ENCODE measurements at places on chromosomes 12 and 14.

DNA sequence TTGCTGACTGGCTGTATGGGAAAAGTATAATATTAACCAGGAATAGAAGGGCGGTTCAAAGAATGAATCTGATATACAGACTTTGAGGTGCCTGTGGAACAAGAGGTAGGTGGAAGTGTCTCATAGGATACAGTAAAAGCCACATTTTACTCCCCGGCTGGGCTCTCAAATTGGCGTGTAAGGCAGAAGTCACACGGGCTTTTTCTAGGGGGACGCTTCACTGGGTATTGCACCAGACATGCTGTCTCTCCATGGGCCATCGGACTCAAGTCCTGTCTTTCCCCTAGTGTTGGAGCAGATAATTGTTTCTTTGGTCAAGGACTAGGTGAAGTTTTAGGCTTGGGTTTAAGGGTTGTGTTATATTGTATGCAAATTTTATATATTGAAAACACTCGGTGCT lies 9.1 kb downstream of the TMCC3 start:
- H3K4me3 ChIP-seq: no peak overlapping the region
- H3K36me3 ChIP-seq: no peaks in the 10 kb centered on the region
- DNase-seq: no peak
- H3K4me1 ChIP-seq: no peaks in the 10 kb centered on the region
- no peaks in the 10 kb centered on the region for H3K27me3 ChIP-seq

- no peak for DNase-seq
- no peaks in the 10 kb centered on the region for H3K4me1 ChIP-seq
- no peaks in the 10 kb centered on the region for H3K27me3 ChIP-seq
- no peak overlapping the region for H3K4me3 ChIP-seq
- H3K27ac ChIP-seq: no peak overlapping the region
Measured at GRCh38 chr14:35964697-35965286, 138.7 kb downstream of the BRMS1L start.

DNA sequence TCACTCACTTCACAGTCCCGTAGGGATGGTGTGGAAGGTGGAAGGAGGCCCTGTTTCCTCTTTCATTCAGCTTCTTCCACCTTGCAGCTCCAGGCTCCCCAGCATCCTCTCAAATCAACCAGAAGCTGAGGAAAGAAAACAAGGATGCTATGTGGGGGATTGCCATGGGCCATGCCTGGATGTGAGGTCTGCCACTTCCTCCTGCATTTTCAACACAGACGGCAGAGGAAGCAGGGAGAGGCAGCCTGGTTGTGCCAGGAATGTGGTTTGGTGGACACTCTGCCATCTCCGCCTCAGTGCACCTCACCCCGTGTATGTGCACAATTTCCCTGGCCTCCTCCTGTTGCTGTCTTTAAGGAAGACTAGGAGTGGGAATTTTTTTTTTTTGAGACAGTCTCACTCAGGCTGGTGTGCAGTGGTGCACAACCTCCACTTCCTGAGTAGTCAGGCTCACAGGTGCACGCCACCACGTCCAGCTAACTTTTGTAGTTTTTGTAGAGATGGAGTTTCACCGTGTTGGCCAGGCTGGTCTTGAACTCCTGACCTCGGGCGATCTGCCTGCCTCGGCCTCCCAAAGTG lies 99.2 kb downstream of the SLC15A4 start:
- H3K27ac ChIP-seq: no peak overlapping the region
- H3K4me3 ChIP-seq: no peak overlapping the region
- no peak for DNase-seq
- H3K36me3 ChIP-seq: no peaks in the 10 kb centered on the region

DNA sequence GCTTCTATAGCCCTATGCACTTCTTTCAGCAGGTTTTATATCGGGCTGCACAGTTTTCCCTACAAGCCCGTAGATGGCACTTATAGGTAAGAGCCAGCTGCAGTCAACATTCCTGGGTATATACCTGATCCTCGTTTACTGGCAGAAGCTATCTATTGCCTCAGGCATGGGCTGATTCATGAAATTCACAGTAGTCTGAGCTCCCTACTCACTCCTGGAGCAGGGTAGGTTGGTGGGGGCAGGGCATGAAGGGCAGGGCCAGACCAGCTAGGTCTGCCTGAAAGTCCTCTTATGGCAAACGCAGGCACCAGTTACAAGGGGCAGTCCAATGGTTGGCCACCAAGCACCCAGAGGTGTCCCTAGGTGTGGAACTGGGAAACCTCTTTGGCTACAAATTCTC lies 345.8 kb downstream of the RPS29 start:
- no peaks in the 10 kb centered on the region for H3K36me3 ChIP-seq
- H3K4me3 ChIP-seq: no peak overlapping the region
- peak; percentile 31 for DNase-seq
- no peaks in the 10 kb centered on the region for H3K4me1 ChIP-seq
- H3K27ac ChIP-seq: no peak overlapping the region

- DNase-seq: no peak
- H3K36me3 ChIP-seq: no peaks in the 10 kb centered on the region
- H3K4me3 ChIP-seq: no peak overlapping the region
- H3K27me3 ChIP-seq: no peaks in the 10 kb centered on the region
- H3K27ac ChIP-seq: no peak overlapping the region
Measured at GRCh38 chr14:38948171-38948570, 154.9 kb downstream of the SEC23A start.

- no peak overlapping the region for H3K4me3 ChIP-seq
- no peak for DNase-seq
- H3K27me3 ChIP-seq: no peaks in the 10 kb centered on the region
Measured at GRCh38 chr12:105740970-105741725, 397.6 kb downstream of the NUAK1 start.

- DNase-seq: no peak
- H3K4me3 ChIP-seq: no peak overlapping the region
- no peak overlapping the region for H3K27ac ChIP-seq
- H3K36me3 ChIP-seq: no peaks in the 10 kb centered on the region
Measured at GRCh38 chr12:75135026-75135425, 74.6 kb downstream of the KCNC2 start.

GRCh38 chr12:106265116-106265515 lies 17.3 kb upstream of the CKAP4 start:
- no peaks in the 10 kb centered on the region for H3K4me1 ChIP-seq
- H3K27ac ChIP-seq: no peak overlapping the region
- no peaks in the 10 kb centered on the region for H3K36me3 ChIP-seq

GRCh38 chr12:68630598-68630997 lies 19.9 kb downstream of the RAP1B start:
- no peaks in the 10 kb centered on the region for H3K27me3 ChIP-seq
- H3K27ac ChIP-seq: no peak overlapping the region
- peaks cover 13% of the 10 kb centered on the region for H3K36me3 ChIP-seq
- no peak overlapping the region for H3K4me3 ChIP-seq
- H3K4me1 ChIP-seq: peaks cover 73% of the 10 kb centered on the region

- DNase-seq: peak; percentile 84
- peak overlapping the region; percentile 76 for H3K27ac ChIP-seq
- peak overlapping the region; percentile 85 for H3K4me3 ChIP-seq
Measured at GRCh38 chr12:111599453-111600204, 514 bp upstream of the ATXN2 start.

DNA sequence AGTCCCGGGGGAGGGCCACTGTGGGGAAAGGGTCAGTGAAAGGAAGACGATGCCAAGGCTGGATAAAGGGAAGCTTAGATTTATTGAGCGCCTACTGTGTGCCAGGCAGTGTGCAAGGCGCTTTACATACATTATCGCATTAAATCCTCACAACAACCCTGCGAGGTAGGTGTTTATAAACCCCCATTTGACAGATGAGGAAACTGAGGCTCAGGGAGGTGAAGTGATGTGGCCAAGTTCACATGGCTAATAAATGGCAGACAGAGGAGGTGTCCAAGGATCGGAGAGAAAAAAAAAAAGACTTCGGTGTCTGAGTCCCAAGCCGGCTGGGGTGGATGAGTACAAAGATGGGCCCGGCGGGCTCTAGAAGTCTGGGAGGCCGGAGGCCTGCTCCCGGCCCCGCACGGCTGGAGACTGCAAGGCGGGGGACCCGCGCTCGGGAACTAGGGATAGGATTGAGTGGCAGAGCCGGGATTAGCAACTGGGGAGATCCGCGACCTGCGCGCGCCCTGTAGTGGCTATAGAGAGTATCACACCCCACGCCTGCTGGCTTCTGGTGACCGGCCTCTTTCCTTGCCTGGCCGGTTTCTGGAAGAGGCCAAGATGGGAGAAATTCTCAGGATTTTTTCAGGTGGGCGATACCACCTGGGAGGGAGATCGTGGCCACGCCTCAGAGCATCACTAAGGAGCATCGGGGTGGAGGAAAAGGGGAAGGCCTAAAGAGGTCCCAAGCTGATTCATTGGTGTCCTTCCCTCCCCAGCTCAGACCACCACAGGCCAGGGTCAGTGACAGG lies 3.9 kb downstream of the DDN start:
- H3K27ac ChIP-seq: no peak overlapping the region
- DNase-seq: peak; percentile 37
- peaks cover 33% of the 10 kb centered on the region for H3K4me1 ChIP-seq
- no peak overlapping the region for H3K4me3 ChIP-seq
- no peaks in the 10 kb centered on the region for H3K36me3 ChIP-seq

- no peak for DNase-seq
- no peak overlapping the region for H3K4me3 ChIP-seq
- H3K27ac ChIP-seq: no peak overlapping the region
- H3K36me3 ChIP-seq: no peaks in the 10 kb centered on the region
- no peaks in the 10 kb centered on the region for H3K4me1 ChIP-seq
Measured at GRCh38 chr12:3213188-3213587, 136.0 kb downstream of the TSPAN9 start.

GRCh38 chr14:102971314-102971713 lies 48.9 kb downstream of the AMN start:
- no peak overlapping the region for H3K4me3 ChIP-seq
- no peak overlapping the region for H3K27ac ChIP-seq
- H3K4me1 ChIP-seq: no peaks in the 10 kb centered on the region
- no peaks in the 10 kb centered on the region for H3K36me3 ChIP-seq
- DNase-seq: no peak

DNA sequence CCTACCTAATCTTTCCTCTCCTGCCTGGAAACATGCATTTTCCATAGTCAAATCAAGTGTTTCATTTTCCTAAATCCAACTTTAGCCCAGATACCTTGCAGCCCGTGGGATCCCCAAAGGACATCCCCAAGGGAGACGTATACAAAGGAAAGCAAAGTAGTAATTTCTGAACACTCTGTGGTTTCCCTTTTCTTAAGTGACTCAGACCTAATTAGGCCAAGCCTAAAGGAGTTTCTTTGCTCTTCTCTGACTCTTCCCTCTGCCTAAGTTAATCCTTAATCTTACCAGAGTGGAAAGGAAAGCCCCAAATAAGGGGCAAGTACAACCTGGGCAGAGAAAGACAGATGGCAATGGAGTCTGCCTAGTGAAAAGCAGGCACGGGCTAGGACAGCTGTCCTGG lies 250.3 kb downstream of the SPTSSA start:
- no peak overlapping the region for H3K27ac ChIP-seq
- H3K4me1 ChIP-seq: no peaks in the 10 kb centered on the region
- H3K36me3 ChIP-seq: no peaks in the 10 kb centered on the region
- no peaks in the 10 kb centered on the region for H3K27me3 ChIP-seq

GRCh38 chr12:96046543-96047228 lies 11.3 kb upstream of the LTA4H start:
- H3K4me3 ChIP-seq: no peak overlapping the region
- H3K4me1 ChIP-seq: peaks cover 35% of the 10 kb centered on the region
- no peaks in the 10 kb centered on the region for H3K36me3 ChIP-seq
- H3K27me3 ChIP-seq: no peaks in the 10 kb centered on the region

GRCh38 chr12:111842556-111843396 lies 748 bp downstream of the MAPKAPK5 start:
- no peaks in the 10 kb centered on the region for H3K27me3 ChIP-seq
- peak overlapping the region; percentile 88 for H3K27ac ChIP-seq
- peak overlapping the region; percentile 63 for H3K4me3 ChIP-seq
- no peak for DNase-seq

- no peaks in the 10 kb centered on the region for H3K36me3 ChIP-seq
- H3K4me1 ChIP-seq: no peaks in the 10 kb centered on the region
- H3K27me3 ChIP-seq: no peaks in the 10 kb centered on the region
Measured at GRCh38 chr12:77845831-77846230, 15.1 kb downstream of the NAV3 start.

GRCh38 chr14:26887847-26888246 lies 290.0 kb upstream of the NOVA1 start:
- H3K27ac ChIP-seq: no peak overlapping the region
- no peak overlapping the region for H3K4me3 ChIP-seq
- no peaks in the 10 kb centered on the region for H3K27me3 ChIP-seq
- no peaks in the 10 kb centered on the region for H3K4me1 ChIP-seq
